ENCODE measurements at places on chromosomes 1 and 21. TPM values are rescaled to one million over a fixed set of nuclear protein-coding genes. Genes with fewer than 3 reads are reported as not detected.

The ATP1A4 gene
- not detected for total RNA-seq

The CYP2J2 gene
- not detected for total RNA-seq

The OVAAL gene
- total RNA-seq, result not detected

The ZNF683 gene
- total RNA-seq, result not detected

The IFNAR2 gene
- total RNA-seq, result 12.0 TPM

The S100A9 gene
- 697 TPM for total RNA-seq

The NUDT4B gene
- 73.1 TPM for total RNA-seq

The TSPAN1 gene
- 11.0 TPM for total RNA-seq

The CD1B gene
- not detected for total RNA-seq

The TINAGL1 gene
- total RNA-seq, result 152 TPM

The PLK3 gene
- 12.3 TPM for total RNA-seq

The CSDE1 gene
- total RNA-seq, result 1,932 TPM

The ZNF593OS gene
- not detected for total RNA-seq

All from gastroesophageal sphincter (tissue), 4 donors.